ENCODE measurements at places on chromosomes 6 and 20.
A peak's percentile ranks its signal among the peaks of the same experiment; 100 is the strongest.

DNA sequence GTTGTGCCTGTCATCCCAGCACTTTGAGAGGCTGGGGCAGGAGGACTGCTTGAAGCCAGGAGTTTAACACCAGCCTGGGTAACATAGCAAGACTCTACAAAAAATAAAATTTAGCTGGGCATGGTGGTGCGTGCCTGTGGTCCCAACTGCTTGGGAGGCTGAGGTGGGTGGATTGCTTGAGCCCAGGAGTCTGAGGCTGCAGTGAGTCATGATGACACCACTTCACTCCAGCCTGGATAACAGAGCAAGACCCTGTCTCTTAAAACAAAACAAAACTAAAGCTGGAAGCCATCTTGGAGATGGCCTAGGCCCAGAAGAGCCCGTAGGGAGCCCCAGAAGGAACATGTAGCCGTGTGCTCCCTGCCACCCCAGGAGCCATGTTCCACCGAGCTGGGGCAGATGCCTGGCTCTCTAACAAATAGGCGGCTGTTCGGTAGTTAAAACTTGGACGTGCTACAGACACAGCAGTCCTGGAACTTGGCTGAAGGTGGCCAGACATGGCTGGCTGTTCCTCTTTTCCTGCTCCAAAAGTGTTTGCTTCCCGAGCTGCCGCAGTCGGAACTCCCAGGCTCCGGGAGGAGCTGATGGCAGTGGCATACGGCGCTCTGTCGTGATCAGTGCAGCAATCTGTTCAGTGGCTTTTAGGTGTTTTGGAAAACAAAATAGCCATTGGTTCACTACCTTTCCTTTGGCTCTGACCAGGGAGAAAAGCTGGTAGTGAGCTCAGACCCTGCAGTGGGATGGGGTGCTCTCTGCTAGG lies 37.0 kb downstream of the DYNLT1 start:
- no peak for DNase-seq

DNA sequence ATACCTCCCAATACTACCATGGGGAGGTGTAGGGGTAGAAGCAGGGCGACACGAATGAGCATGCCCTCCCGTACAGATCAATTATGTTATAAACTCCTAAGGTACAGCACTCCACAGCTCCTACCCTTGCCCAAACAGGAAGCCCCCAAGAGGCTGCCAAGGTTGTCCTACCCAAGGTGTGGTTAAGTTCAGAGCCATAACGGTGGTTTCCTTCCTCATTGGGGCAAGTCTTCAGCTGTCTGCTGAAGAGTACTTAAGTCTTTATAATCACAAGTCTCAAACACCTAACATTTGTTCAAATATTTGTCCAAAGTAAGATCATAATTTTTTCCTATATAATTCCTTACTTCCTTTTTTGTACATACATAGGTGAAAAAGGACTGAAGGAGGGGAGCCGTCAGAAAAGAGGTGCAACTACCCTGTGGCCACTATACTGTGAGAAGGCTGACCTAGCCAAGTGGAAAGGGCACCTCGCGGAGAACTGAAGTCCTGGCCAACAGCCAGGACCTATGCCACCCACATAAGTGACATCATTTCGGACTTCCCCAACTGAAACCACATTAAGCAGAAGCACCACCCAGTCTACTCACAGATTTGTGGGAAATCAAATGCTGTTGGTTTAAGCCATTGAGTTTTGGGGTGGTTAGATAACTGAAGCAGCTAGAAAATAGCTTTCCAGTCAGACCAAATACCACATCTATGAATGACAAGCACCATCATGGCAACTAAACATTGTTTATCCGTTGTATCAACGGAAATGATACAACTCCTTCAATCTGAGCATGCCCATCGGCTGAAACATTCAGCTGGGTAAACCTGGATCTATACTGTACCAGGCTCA lies 2.9 kb upstream of the RAB22A start:
- DNase-seq = peak; percentile 70

DNA sequence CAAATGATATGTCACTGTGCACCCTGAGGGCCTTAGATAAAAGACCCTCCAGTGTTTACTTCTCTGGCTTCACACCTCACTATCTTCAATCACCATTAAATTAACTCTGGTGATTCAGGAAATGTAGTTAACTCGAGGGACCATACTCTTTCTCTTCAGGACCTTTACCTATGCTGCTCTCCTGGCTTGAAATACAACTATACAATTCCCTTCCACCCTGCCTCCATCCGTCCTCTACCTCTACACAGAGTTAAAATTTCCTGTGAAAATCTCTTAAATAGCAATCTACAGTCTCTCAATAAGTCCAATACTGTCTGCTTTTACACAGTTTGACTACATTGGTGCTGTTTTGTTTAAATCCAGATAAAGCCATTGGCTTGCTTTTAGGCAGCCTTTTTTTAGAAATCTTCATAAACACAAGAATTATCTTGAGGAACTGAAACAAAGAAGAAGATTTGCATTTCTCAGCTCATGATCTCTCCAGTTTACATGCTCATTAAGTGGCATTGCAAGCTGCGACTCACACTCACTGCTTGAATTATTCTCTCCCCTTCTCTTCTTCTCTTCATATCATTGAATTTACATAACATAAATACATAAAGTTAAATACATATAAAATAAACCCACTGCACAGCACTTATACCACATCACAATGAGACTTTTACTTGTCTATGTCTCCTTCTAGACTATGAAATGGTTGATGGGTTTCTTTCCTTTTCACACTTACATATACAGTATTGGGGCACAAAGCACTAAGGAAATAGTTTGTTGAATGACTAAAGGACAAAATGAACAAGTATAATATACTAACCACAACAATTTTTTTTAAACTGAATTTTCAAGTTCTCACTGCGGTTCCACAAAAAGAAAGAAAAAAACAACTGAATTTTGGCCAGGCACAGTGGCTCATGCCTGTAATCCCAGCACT lies 239.0 kb upstream of the KCNQ5 start:
- DNase-seq = no peak

DNA sequence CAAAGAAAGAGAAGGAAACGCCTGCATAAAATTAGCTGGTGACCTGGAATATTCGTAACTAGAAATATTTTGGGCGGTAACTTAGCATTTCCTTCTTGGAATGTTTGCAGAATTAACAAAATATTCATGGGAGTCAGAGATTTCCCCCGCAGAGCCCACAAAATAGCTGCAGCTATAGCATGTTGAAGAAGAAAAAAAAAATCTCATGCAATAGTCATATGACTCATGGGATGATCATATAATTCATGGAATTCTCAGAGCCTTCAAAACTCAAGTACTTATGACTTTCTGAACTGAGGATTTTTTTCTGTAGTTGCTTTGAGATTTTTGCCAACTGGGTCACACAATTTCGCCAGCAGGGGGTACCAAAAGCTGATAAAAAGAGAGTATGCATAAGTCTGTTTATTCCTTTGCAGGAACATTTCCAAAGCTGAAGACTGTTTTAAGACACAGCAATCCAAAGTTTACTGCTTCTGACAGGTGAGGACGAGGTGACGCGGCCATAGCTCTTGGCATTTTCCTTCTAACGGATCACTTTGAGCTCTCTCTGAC lies 586.0 kb upstream of the CHD6 start:
- DNase-seq = no peak

DNA sequence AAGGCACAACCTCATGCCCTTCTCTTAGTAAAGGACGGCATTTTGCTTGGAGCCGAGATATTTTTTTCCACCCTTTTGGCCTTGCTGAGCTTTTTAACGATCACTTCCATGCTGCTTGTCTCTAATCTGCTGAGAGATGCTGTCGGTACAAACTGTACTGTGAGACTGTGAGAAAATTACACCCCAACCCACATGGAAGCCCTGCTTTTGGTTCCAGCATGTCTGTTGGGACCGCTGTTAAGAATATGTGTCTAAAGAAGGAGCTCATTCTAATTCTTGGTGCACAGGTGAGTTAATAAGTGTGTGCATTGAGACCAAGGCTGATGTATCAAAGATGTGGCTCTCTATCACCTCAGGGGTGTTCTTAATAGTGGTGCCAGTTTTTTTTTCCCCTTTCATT lies 304.5 kb upstream of the MAP3K7 start:
- no peak for DNase-seq

DNA sequence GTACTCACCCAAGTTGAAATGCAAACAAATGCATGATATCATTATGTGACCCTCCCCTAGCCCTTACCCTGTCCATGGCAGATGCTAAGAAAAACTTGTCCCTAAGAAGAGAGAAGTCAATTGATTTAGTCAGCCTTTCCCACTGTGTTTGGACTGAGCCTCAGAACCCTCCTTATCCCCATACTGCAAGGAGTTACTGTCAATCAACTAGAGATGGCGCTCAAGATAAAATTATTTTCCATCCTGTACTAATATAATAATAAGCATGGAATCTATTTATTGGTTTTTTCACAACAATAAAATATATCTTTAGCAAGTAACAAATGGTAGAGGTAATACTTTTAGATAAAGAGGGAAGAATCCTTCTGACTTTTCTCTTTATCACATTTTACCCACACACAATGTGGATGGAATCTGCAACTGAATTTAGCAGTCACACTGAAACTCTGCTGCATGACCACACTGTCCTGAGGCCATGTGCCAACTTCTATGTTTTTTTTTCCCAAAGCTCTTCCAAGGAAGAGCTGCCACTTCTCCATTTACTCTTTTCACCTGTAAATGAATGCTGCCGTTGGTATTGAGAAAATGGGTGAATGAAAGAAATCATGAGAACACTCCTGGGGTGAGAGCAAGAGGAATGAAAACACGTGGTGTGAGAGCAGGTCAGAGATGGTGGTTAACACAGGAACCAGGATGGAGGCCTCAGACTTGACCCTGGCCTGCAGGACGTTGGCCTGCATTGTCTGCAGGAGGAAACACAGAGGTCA lies 10.5 kb downstream of the NT5E start:
- peak; percentile 93 for DNase-seq

- peak; percentile 24 for DNase-seq
Observed at GRCh38 chr6:54282186-54282585, 26.1 kb upstream of the TINAG start.

GRCh38 chr6:151577257-151577656 lies 83.4 kb downstream of the CCDC170 start:
- no peak for DNase-seq

DNA sequence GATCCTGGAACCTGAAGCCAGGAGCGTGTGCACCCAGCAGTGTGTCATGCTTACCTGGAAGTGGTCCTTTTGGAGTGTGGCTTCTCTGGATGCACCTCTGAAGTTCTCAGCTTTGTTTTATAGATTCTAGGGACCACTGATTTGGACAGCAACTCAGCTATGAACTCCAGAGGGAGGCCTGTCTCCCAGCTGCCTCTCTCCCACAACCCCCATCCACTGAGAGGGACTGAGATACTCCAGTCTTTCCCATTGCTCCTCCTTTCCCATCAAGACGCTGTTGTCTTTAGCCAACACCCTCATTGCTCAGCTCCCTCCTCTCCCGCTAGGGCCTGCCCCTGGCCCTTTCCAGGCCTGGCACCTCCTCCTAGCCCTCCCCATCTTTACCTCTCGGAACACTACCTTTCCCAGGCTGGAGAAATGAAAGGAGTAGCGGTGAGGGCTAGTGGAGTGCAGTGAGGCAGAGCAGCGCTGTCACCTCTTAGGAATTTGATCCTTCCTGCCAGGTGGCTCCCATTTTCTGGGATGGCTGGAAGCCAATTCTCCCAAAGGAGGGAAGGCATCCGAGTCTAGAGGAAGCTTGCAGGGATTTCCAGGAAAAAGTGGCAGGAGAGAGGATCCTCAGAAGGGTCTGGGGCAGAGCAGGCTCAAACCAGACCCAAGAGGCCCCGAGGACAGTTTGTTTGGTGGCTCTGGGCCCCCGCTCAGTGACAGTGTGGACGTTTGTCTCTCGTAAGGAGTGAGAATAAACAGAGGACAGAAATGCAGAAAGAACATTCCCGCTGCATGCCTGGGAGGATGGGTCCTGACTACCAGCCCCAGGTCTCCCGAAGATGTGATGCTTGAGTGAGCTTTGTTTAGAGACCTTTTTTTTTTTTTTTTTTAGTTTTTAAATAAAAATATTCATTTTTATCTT lies at the start of gene LRRN4:
Gene LRRN4, minus strand, starts transcription at position 285 of the 913 bp plus-strand sequence. CDS start 1,261 bp downstream, outside the sequence.
- peak; percentile 45 for DNase-seq

- no peak for DNase-seq
Observed at GRCh38 chr6:75588948-75589347, 12.7 kb upstream of the SENP6 start.

GRCh38 chr20:33859157-33859695 lies 48.1 kb downstream of the CHMP4B start:
- peak; percentile 93 for DNase-seq

DNA sequence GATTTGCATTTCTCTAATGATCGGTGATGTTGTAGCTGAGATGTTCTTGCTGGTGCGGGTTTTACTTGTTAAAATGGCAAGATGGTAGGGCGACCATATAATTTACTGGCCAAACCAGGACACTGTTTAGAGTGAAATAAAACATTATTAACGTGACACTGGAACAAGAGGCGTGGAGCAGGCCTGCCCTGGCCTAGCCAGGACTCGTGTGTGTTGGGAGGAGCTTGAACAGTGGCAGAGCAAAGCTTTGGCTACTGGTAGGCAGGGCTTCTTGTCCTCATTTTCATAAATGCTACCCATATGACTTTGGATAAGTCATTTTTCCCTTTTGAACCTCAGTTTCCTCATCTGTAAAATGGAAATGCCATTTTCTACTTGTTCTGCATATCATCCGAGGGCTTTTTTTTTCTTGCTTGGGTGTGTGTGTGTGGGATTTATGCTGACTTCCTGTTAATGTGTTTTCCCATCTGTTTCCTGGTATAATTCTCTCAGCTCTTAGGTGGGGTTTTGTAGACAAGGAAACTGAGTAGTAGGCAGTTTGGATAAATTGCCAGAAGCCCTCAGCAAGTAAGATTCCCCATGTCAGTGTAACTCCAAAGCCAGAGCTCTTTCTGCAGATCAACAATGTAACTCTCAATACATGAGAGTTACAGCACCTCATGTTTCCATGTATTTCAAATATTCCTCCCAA lies 81.7 kb downstream of the TOX2 start:
- DNase-seq = peak; percentile 65

GRCh38 chr6:364609-365540 lies 26.7 kb upstream of the IRF4 start:
- no peak for DNase-seq

- DNase-seq = peak; percentile 7
Observed at GRCh38 chr6:140677781-140678528, 1303.5 kb upstream of the CITED2 start.

DNA sequence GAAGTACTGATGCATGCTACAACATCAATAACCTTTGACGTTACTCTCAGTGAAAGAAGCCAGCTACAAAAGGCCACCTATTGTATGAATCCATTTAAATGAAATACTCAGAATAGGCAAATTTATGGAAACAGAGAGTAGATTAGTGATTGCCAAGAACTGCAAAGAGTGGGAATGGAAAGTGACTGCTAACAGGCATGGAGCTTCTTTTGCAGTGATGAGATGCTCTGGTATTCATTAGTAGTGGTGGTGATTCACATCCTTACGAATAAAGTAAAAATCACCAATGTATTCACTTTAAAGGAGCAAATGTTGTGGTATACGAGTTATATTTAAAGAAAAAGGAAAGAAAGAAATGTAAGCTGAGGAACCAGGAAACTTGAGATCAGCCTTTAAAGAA lies 126.8 kb upstream of the SAMD5 start:
- no peak for DNase-seq

- DNase-seq = no peak
Observed at GRCh38 chr20:38698541-38698940, 25.7 kb upstream of the SLC32A1 start.

GRCh38 chr6:119915971-119916370 lies 566.4 kb upstream of the MAN1A1 start:
- no peak for DNase-seq

All from dermis blood vessel endothelial cell (primary cell).